CD4-positive, alpha-beta T cell treated with Interleukin-17A for 4 hours (primary cell): ENCODE measurements at places on chromosomes 2 and 18.
A peak's percentile ranks its signal among the peaks of the same experiment; 100 is the strongest.

- DNase-seq: no peak
Observed at GRCh38 chr18:34818064-34818463, 108.0 kb downstream of the DTNA start.

DNA sequence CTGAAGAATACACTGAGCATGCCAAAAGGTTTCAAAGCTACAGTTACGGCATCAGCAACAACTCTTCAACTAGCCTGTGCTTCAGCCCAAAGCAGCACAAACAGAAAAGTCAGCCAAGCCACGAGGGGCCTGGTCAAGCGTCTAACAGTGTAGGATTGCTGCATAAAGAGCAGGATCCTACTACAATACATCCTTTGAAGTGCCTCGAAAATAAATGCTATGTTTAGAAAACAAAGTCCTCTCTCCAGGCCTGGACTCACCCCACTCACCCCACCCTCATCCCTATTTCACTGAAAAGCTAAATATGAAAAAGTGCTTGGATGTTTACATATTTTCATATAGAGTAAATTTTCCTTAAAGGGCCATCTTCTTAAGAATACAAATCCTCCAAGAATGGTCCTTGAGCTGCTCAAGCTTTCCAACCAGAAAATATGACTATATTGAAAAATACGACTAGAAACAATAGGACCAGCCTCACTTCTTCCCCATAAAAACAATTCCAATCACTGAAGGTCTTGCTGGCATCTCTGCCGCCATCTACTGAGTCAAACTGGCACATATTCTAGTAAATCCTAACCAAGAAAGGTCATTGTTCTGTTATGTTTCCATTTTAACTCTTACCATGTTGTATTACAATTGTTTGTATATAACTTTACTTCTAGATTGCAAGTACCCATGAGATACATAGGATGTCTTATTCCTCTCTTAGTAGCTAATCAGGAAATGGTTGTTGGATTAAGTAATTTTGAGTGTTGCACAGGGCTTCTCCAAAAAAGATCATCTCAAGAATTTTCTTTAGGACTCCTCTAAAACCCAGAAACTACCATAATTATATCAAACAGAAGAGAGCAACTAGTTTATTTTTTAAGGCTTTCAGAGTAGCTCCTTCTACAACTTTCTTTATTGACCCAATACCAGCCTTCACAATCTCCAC, 63.6 kb downstream of the CLHC1 start:
- DNase-seq: peak; percentile 61

GRCh38 chr2:152033011-152033925, 65.6 kb downstream of the CACNB4 start:
- no peak for DNase-seq

DNA sequence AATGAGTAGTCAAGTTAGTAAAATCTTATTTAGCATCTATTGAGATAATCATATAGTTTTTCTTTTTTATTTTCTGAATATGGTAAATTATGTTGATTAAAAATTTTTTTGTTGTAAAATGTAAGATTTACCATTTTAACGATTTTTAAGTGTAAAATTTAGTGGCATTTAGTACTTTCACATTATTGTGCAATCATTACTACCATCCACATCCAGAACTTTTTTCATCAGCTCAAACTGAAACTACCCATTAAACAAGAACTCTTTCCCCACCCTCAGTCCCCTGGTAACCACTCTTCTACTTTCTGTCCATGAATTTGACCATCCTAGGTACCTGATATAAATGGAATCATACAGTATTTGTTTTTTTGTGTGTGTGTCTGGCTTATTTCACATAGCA, 11.1 kb downstream of the RAB3GAP1 start:
- DNase-seq: no peak

- DNase-seq: no peak
Observed at GRCh38 chr2:17413036-17413435, 105.2 kb downstream of the RAD51AP2 start.

- DNase-seq: peak; percentile 46
Observed at GRCh38 chr2:219560037-219560892, 11.1 kb downstream of the OBSL1 start.

DNA sequence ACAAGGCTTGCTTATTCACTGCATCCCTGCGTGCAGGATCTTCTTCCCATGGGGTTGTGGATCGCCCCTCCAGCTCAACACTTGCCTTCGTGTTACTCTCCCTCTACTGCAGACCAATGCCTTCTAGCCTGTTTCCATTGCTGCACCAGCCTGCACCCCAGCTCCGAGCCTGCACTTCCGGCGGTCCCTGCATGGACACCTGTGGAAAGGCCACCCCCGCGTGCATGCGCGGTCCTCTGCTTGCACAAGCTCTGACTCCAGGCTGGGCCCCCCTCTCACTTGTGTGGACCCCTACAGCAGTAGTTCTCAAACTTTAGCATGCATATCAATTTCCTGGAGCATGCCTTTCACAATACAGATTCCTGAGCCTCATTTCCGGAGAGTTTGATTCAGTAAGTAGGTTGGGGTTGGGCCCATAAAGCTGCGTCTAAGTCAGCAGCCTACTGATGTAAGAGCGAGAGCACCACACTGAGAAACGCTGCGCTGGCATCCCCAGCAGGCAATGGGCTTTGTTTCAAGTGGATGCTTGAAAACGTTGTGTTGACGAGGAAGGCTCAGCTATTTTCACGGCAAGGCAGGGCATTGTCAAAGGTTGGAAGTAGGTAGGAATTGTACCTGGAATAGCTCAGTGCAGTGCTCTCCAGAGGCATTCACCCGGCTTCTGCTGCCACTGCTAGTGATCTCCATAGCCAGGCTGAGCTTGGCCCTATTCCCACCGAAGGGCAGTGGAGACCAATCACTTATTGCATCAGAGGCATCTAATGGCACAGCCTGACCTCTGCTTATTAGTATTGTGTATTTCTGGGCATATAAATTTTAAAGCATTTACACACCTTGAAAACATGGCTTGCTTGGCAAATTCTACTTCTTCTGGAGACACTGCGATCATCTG, 32.6 kb downstream of the CREG2 start:
- DNase-seq: no peak

DNA sequence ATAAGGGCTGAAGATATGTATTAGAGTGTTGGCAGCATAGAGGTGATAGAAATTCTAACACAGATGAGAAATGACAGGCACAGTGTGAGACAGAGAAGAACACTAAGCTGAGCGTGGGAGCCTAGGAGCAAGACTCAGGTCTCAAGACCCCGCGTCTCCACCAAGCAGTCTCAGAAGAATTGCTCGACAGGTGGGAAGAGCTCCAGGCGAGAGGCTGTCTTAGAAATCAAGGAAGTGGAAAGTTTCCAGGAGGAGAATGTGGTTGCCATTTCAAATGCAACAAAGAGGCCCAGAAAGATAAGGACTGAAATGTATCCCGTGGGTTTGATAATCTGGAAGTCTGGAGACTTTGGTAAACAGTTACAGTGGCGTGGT, 31.5 kb upstream of the CAB39 start:
- no peak for DNase-seq

DNA sequence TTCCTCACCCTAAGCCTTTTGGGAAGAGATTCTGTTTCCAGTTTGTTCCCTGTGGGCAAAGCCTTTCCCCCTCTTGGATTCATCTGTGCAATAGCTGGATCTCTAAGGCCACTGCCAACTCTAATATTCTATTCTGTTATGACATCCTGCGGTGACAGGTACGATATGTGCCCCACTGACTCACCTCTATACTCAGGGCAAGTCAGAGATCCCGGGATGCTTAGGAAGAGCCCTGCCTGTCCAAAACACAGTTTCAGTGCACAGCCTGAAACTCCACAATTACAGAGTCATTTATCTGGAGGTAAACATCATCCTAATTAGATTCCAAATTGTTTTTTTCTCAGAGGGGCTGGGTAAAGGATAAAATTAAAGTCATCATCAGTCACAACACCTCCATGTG, 190.2 kb downstream of the TFCP2L1 start:
- no peak for DNase-seq

DNA sequence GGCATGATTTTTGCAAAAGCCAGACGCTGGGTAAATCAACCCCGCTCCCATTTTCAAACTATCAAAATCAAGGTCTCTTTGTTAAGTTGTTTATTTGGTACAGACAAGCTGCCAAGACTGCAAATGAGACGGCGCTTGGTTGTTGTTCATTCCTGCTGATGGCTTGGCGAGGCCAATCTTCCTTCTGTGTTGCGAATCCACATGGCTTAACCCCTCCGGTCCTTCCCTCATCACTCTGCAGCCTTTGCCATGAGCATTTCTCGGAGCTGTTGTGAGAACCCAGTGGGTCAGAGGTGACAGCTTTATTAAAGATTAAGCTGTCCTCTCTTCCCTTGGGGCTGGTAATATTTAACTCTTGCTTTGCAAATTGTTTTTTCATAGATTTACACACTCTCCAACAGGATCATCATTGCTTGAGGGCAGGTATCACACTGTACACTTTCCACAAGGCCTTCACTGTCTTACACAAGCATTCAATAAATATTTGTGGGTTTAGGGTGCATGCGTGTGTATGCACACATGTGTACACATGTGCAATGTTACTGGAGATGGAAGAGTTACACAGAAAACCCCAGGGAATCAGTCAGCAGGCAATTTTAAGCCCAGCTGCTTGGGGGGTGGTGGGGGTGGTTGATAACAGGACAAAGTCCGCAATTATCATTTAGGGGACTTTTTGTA, 27.8 kb upstream of the KCNF1 start:
- no peak for DNase-seq
